ENCODE measurements at places on chromosomes 11 and 22.

DNA sequence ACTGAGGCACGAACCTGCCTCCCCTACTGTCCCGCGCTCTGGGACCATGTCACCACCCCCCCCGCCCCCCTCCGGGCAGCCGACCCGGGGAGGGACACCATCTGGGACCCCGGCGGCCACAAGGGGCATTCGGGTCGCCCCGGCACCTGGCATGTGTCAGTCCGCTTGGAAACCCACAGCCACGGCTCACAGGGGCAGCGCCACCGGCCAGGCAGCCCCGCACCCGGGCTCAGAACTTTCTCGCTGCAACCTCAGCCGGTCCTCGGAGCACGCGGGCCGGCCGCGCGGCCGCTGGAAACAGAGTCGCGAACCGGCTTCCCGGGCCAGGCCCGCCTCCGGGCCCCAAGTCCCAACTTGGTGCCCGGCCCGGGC, 159.9 kb upstream of the GRK3 start:
- DNase-seq: no peak

- DNase-seq: no peak
These were observed 428.7 kb upstream of the LUZP2 start for GRCh38 chr11:24068197-24068596.

DNA sequence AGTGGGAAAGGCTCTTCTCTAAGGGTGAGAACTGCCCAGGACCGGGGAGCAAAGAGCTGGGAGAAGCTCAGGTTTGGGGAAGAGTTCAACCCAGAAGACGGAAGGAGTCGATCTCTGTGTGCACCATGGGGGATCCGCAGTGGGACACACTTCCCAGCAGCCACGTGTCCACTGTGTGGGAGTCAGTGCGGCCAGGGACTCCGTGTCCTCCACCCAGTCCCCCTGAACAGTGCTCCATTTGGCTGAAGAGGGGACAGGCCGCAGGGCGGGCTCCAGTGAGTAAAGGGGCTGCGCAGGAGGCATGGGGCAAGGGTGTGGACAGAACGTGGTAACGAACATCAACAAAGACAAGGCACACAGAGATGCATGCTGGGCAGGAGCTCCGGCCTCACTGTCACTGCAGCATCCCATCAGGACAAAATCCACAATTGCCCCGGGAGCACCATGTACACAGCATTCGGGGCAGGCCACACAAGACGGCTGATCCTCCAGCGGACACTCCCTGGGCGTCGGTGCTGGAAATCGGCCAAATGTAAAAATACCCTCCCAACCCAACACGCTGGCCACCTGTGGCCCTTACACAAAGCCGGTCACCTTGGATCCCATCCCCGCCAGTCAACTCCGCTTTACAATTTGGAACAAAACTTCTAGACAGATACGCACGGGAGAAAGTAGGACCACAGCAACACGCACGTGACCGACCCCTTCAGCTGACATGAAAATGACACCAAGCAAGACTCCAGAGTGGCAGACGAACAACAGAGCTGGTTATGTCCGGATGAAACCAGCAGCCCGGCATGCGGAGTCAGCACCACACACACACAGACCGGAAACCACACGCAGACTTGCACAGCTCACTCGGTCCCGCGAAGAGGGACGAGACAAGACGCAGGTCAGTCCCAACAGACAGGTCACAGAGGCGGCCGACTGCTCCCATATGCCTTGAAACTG, 366.8 kb downstream of the SHANK2 start:
- no peak for DNase-seq

GRCh38 chr11:1121331-1121812, 36.4 kb upstream of the MUC5AC start:
- DNase-seq: no peak

DNA sequence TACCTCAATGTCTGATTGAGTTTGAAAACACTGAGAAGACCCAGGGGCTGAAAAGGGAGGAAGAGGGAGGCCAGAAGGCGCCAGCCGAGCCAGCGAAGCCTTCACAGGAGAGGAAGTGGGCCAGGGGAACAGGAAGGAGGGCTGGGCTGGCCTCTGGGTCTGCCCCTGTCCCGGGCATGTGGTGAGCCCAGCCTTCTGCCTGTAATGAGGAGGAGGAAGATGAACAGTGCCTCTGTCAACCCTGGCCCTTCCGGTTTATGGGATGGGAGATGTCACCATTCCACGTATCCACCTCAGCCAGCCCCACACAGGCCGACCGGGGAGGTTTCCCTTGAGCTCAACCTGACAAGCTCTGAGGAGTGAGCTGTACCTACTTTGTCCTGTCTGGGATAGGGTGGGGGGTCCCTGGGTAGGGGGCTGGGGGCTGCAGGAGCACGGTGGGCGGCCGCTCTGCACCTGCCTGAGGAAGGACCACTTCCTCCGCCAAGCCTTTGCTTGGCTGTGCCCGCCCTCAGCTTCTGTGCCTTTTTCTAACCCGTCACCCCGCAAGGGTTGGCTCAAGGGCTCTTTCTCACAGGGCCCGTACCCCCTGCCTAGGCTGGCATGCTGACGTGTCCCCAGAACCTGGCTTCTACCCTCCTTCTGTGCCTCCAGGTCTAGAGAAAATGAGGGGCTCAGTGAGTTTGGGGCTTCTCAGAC, 2.0 kb downstream of the PARVG start:
- peak; percentile 53 for DNase-seq

- DNase-seq: no peak
These were observed 13.7 kb upstream of the CSNK2A3 start for GRCh38 chr11:11366793-11367192.

- DNase-seq: no peak
These were observed at the start of gene RAB38 for GRCh38 chr11:88174709-88175568. Gene RAB38, minus strand, starts transcription at chr11:88175443. Its CDS starts 59 bp downstream, at chr11:88175384.

GRCh38 chr11:118152552-118153471, at the start of gene SCN4B:
Gene SCN4B, minus strand, starts transcription at chr11:118152823. Its CDS starts 150 bp downstream, at chr11:118152673.
- DNase-seq: no peak

DNA sequence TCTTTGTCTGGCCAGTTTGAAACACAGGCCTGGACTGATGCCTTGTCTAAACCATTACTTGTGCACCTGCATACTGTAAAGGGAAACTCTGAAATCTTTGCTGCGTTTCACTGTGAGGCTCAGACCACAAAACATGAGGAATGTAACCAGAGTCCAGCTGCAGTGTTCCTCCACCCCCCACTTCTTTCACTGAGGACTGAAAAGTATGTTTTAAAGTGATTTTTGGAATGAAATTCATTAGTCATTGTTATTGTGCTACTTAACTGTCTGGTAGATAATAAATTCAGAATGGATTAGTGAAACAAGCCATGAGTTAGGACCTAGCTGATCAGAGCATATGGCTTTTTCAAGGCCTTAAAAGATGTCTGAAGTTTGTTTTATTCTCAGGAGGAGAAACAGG, 181.2 kb downstream of the WNT11 start:
- DNase-seq: no peak

GRCh38 chr22:24801901-24802465, 4.0 kb upstream of the SGSM1 start:
- no peak for DNase-seq

DNA sequence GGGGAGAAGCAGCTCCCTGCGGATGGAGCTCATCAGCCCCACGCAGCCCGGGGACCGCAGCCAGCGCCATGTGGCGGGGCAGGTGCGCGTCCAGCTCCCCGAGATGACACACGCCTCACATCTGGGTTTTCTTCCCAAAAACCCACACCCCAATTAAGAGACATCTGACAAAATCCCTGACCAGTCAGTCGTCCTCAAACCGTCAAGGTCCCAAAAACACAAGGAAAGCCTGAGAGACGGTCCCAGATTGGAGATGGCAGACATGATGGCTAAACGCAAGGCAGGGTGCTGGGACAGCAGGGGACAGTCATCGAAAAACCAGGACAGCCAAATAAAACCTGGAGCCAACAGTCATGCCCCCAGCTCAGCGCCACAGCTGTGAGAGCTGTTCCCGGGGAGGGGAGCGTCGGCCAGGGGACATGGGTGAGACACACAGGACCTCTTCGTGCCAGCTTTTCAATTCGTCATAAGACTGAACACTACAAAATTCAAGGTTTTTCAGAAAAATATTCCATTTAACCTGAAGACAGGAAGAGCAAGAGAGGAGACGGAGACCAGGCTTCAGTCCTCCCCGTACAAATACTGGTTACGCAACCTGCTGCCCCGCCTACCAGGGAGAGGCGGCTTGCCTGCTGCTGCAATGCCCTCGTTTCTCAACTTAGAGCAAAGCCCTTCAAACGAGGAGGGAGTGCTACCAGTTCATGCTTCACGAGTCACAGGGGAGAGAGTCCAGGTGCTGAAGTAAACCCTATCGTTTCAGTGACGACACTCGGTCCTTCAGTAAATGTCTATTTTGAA, 10.5 kb downstream of the TOLLIP start:
- no peak for DNase-seq

DNA sequence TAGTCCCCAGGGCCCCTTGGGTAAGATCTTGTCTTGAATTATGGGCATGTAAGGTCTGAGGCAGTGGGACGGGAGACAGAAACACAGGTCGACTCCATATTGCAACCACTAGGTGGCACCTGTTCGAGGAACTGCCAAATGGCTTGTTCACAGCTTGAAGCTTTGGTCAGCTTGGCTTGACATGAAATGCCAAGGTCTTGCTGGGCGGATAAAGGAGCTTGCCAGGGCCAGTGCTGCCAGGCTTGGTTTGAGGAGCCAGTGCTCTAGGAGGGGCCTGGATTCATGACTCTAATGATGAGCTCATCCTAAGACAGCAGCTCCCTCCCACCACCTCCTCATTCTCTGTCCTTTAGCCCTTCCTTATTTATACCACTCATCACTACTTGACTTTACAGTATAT, 11.9 kb upstream of the NRIP3 start:
- DNase-seq: peak; percentile 66

GRCh38 chr11:29957431-29957830, 59.4 kb downstream of the KCNA4 start:
- no peak for DNase-seq

- no peak for DNase-seq
These were observed 96.9 kb upstream of the PITPNB start for GRCh38 chr22:28015676-28016601.

GRCh38 chr11:31903225-31904074, 92.3 kb upstream of the PAX6 start:
- no peak for DNase-seq

- DNase-seq: no peak
These were observed 12.6 kb upstream of the UCP2 start for GRCh38 chr11:73995247-73995646.

DNA sequence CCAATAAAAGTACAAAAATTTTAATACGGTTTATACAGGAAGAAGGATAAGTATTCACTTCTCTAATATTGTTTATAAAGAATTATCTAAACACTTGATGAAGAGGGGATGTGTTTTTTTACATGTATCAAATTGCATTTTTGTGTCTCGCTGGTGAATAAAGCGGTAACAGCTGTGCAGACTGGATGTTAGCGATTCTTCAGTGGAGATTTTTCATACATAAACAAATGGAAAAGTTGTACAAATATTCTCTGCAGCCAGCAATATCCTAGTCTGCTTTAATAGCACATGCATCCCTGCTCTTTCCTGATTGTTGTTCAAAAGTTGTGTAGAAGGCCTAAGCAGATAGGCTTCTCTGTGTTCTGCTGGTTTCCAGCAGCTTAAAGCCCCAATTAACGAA, 369.3 kb downstream of the SOX6 start:
- DNase-seq: no peak

GRCh38 chr11:110207123-110207522, 89.3 kb downstream of the RDX start:
- DNase-seq: no peak

GRCh38 chr11:78112582-78113275, 26.7 kb downstream of the ALG8 start:
- peak; percentile 4 for DNase-seq

DNA sequence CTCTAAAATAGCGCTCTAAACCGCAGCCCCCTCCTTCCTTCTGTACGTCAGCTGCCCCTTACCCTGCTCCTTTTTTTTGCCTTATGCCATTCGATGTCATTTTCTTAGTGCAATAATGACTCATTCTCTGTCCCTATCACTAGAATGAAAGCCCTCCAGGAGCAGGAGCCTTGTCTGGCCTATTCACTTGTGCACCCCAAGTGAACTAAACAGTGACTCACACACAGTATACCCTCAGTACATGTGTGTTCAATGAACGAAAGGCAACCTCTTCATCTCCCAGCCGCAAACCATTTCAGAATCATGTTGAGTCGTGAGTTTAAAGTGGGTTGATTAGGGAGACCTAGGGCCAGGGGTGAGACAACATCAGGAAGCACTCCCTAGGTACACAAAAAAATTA, 50.7 kb upstream of the SPATA19 start:
- no peak for DNase-seq

DNA sequence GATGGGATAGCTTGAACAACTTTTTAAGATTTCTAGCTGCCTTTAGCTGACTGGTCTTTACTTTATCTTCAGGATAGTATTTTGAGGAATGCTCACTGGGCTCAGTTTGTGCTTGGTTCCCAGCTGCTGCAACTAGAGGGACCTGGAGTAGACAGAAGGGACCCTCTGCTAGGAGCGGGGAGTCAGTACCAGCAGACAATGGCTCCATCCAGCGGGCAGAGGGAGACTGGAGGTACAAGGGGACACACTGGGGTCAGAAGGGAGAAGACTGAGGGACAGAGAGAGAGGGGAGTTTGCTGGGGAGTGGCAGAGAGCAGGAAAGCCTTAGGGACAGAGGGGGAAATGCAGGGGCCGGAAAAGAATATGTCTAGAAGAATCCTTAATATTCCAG, 22.0 kb upstream of the ACER3 start:
- DNase-seq: no peak

- DNase-seq: no peak
These were observed 606 bp downstream of the DRG1 start for GRCh38 chr22:31400023-31400397.

All from GM19239 (cell line).